ENCODE measurements at places on chromosomes 6 and 20.

DNA sequence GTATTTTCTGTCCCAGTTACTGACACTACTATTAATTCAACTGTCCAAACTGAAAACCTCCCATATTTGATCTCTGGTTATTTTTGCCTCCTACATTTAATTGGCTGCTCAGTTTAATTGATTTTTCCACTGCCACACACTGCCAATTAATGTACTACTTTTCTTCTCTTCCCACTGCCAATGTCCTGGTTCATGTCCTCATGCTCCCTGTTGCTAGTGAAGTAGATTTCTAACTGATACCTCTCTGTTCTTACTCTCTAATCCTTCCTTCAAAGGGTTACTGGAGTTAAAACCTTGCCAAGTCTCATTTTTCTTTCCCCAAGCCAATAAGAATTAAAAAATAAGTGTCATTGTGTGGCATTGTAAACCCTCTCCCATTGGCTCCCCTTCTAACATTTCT, 440.6 kb upstream of the JAG1 start:
- no peak for DNase-seq

- DNase-seq = no peak
Observed at GRCh38 chr20:54118220-54119001, 48.0 kb upstream of the BCAS1 start.

GRCh38 chr20:38406476-38406875, 28.7 kb downstream of the SNHG17 start:
- peak; percentile 23 for DNase-seq

GRCh38 chr6:112017169-112017568, 36.7 kb upstream of the CCN6 start:
- no peak for DNase-seq

DNA sequence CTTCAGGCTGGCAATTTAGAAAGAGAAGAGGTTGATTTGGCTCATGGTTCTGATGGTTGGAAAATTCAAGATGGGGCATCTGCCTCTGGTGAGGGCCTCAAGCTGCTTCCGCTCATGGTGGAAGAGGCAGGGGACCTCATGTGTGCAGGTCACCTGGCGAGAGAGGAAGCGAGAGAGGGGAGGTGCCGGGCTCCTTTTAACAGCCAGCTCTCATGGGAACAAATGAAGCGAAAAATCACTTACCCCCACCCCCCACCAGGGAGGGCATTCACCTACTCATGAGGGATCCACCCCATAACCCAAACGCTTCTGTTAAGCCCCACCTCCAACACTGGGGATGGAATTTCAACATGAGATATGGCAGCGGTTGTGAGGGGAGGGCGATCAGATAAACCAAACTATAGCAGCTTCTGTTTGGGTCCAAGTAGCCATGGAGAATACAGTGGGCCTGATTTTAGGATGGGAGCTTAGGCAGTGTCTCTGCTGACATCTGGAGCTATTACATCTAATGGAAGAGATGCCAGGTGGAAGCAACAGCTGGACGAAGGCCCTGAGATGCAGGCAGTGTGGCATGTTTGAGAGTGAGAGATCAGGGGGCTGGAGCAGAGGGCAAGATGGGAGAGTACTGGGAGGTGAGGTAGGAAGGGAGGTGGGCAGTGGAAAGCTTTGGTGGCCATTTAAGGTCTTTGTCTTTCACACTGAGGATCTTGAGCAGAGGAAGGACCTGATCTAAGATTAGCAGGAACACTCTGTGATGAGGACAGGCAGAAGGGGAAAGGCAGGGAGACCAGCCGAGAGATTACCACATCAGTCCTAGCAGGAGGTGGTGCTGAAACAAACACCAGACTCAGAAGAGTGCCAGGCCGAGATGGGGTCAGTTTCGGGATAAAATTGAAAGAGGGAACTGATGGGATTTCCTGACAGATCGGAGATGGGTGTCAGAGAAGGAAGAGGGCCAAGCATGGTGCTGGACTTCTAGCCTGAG, 161.8 kb downstream of the NFATC2 start:
- DNase-seq = peak; percentile 22

- DNase-seq = no peak
Observed at GRCh38 chr20:25739615-25740320, 43.1 kb upstream of the ZNF337 start.

GRCh38 chr20:63364801-63365585, 3.8 kb upstream of the CHRNA4 start:
- no peak for DNase-seq

DNA sequence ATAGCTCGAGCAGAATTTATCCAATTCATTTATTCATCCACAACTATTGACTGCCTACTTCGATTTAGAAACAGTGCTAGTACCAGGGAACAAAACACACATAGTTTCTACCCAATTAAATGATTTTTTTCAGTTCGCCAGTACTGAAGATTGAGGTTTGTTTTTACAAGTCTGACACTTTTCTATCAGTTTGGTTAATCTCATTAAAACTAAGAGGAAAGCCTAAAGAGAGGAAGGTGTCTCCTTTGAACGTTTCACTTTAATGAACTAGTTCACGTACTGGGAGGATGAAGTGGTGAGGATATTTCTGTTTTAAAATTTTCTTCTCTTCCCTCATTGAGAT, 570 bp upstream of the ANKS1A start:
- DNase-seq = no peak

- no peak for DNase-seq
Observed at GRCh38 chr6:96651816-96652215, 88.9 kb downstream of the FHL5 start.

- DNase-seq = no peak
Observed at GRCh38 chr20:53945478-53945877, 124.9 kb downstream of the BCAS1 start.

DNA sequence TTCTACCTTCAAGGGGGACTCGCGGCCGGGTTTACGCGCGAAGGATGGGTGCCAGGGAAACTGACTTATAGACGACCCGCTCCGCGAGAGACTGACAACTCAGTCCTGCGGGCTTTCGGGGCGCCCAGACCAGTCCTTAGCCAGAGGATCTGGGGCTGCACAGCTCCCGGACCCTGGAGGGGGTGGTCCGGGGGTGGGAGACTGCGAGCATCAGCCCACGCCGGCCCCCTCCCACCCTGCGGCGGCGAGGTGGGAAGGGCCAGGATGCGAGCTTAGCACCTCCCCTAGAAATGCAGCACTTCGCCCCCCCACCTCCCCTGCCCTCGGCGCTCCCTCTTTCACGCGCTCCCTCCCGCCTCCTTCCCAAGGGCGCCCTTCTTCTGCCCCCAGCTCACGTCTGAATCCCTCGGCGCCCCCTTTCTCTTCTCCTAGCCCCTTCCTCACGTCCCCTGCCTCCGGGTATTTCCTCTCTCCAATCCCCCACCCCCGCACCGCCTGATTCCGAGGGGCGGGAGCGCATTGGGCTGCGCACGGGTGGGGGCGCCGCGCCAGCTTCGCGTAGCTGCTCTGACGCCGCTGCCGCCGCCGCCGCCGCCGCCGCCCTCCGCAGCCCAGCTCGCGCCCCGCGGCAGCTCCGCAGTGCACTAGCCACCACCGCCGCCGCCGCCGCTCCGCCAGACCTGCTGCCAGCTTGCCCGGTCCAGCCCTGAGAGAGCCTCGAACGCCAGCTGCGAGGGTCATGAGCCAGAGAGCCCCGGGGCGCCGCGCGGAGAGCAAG, at the start of gene SLC32A1:
Gene SLC32A1 (plus strand): TSS at position 639 of the 778 bp plus-strand sequence. CDS start 239 bp downstream, outside the sequence.
- DNase-seq = no peak

GRCh38 chr20:9035126-9035525, 33.8 kb upstream of the PLCB4 start:
- DNase-seq = no peak

- DNase-seq = no peak
Observed at GRCh38 chr6:126628125-126628524, 288.2 kb downstream of the CENPW start.

DNA sequence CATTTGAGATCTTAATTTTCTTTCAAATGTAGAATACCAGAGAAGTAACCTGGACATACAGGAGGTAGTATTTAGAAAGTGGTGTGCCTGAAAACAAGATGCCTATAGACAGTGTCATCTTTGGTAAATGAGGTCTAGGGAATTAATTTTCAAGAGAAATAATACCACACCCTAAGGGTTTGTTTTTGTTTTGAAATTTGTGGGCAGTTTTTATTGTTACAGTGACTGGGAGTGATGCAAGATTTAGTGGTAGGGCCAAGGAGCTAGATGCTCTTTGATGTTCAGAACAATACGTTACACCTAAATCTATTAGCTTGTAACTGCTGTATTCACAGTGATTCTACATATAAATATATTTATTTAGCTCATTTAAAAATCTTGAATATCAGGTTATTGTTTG, 856.5 kb upstream of the MAP3K7 start:
- no peak for DNase-seq

- no peak for DNase-seq
Observed at GRCh38 chr6:26743157-26743821, 83.7 kb upstream of the ZNF322 start.

GRCh38 chr6:91812596-91813274, 1225.9 kb upstream of the MAP3K7 start:
- no peak for DNase-seq

GRCh38 chr20:9508240-9508661, 6.1 kb upstream of the LAMP5 start:
- no peak for DNase-seq

DNA sequence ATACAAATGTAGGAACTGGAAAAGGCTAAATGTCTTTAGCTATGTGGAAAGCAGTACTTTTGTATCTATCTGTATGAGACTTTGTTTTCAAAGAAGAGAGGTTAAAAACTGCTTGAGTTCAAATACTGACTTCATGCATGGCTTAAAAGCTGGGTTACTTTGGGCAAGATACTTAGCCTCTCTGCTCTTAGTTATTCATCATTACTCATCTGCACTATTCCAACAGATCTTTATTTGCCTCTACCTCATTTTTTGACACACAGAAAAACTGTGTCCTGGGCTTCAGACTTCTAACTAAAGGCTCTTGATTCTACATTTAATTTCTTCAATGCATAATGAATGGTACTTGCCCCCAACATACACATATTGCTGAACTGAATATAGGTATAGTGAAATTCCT, 114.8 kb downstream of the DST start:
- no peak for DNase-seq

- no peak for DNase-seq
Observed at GRCh38 chr6:45447716-45448115, 70.0 kb upstream of the SUPT3H start.

DNA sequence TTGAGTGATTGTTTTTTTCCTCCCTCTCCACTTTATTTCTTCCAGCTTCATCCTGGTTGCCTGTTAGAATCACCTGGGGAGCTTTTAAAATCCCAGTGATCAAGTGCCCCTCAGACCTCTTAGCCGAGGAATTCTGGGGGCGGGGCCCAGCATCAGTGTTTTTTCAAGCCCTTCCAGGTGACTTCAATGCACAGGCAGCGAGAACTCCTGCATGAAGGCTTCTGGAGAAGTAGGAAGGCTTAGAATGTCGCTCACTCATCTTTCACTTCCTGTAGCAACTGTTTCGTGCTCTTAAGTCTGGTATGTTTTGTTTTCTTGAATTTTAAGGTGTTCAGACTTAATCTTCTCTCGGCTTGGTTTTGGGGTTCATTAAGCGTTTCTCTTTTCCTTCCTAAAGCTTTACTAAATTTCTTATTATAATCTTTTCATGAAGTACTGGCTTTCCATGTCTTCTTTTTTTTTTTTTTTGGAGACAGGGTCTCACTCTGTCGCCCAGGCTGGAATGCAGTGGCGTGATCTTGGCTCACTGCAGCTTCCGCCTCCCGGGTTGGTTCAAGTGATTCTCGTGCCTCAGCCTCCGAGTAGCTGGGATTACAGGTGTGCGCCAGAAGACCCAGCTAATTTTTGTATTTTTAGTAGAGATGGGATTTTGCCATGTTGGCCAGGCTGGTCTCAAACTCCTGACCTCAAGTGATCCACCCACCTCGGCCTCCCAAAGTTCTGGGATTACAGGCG, 30.9 kb upstream of the TULP1 start:
- no peak for DNase-seq

DNA sequence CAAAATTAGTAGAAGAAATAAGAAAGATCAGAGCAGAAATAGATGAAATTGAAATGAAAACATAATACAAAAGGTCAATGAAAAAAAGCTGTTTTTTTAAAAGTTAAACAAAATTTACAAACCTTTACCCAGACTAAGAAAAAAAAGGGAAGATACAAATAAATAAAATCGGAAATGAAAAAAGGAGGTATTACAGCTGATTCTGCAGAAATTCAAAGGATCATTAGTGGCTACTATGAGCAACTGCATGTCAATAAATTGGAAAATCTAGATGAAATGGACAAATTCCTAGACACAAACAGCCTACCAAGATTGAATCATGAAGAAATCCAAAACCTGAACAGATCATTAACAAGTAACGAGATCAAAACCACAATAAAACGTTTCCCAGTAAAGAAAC, 59.2 kb downstream of the ZFP64 start:
- no peak for DNase-seq
